Activated naive CD4-positive, alpha-beta T cell (primary cell): ENCODE measurements at places on chromosomes 7 and 10.

- DNase-seq = no peak
Measured at GRCh38 chr7:136189506-136189998, 212.4 kb upstream of the MTPN start.

GRCh38 chr7:121202834-121203233, 126.0 kb upstream of the WNT16 start:
- DNase-seq = no peak

DNA sequence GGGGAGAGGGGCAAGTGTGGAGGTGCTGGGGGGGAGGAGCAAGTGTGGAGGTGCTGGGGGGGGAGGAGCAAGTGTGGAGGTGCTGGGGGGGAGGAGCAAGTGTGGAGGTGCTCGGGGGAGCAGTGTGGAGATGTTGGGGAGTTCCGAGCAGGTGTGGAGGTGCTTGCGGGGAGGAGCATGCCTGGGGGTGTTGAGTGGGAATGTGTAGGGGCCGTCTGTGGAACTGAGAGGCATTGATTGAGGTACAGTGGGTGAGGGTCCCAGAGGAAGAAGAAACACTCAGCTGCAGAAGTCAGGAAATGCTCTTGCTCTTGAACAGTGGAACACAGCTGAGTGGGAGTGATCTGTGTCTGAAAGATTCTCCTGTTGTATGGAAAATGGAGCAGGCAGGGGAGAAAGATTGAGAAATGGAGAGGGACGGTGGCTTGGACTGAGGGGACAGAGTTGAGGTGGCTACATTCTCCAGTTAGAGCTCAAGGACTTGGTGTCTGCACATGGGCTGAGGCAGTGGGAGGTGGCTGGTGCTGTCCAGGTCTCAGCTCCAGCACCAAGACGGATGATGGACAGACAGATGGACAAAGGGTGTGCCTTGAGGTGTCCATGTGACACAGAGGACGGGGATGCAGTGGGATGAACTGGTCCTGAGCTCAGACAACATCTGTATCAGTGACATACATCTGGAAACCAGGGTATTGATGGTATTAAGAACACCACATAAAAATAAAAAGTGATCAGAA, 25.2 kb upstream of the NCAPG2 start:
- DNase-seq = no peak

DNA sequence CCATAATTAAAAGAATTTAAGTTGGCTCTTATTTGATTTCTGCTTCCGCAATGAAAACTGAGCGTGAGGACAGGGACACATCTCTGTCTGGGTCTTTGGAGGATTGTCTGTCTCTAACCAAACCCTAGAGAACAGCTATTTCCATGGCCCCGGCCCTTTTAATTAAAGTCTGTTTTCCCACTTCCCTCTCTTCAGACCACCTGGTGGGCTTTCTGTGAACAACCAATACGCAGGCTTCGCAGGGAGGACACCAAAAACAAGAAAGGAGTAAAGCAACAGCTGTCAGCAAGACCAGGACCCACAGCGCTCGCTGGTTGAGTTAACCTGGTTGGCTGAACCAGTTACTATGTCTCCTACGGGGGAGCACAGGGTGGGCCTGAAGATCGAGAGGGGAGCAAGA, 217.1 kb upstream of the FRMD4A start:
- DNase-seq = no peak

DNA sequence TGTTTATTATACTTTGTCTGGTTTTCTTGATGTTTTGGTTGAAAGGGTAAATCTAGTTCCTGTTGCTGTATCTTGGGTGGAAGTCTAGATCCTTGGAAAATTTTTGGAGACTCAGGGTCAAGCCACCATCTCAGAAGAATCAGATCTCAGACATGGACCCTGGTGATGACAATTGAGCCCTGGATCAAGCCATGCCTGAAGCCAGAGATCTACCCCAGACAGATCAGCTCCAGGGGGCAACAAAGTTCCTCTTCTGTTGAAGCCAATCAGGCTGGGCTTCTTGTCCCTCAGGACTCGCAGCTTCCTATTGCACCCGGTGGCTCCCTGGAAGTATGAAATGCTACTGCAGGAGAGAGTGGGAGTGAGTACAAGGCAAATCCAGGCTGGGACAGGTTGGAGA, 106.9 kb downstream of the UNCX start:
- no peak for DNase-seq

DNA sequence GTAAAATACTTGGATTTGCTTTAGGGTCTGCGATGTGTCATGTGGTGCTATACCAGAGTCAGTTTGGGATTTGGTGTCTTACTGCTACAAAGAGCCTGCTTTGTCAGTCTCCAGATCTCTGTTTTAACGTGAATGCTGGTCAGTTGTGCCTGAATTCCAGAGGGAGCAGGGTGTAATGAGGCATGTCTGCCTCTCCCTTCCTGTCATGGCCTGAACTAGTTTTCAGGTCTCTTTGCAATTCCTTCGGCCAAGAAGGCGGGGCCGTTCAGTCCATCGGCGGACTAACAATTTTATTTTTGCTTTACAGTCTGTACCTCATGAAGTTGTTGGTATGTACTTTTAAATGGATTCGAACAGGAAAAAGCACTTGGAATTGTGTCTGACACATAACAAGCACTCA, 465.1 kb upstream of the ADARB2 start:
- no peak for DNase-seq

- DNase-seq = no peak
Measured at GRCh38 chr7:141234335-141235105, 160.7 kb downstream of the TMEM178B start.

- no peak for DNase-seq
Measured at GRCh38 chr7:43698460-43699255, 30.7 kb downstream of the COA1 start.

- DNase-seq = no peak
Measured at GRCh38 chr10:123038782-123039631, 30.2 kb downstream of the ACADSB start.

- DNase-seq = no peak
Measured at GRCh38 chr7:100016215-100016901, 962 bp downstream of the ZKSCAN1 start.

DNA sequence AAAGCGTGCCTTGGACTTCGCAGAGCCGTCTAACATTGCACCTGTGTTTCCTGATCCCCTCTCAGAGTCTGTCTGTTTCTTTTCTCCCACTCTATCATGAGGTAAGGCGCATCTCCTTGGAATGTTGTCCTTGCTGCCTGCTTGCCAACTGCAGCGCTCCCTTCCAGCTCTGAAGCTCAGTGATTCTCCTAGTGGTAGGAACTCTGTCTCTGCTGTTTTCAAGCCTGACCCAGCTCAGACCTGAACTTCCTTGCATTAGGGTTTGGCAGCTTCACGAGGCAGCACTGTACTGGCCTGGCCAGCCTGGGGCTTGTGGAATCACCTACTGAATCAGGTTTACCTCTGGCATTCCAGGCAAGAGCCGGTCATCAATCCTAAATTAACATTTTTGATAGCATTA, 123.9 kb downstream of the CREB5 start:
- no peak for DNase-seq

DNA sequence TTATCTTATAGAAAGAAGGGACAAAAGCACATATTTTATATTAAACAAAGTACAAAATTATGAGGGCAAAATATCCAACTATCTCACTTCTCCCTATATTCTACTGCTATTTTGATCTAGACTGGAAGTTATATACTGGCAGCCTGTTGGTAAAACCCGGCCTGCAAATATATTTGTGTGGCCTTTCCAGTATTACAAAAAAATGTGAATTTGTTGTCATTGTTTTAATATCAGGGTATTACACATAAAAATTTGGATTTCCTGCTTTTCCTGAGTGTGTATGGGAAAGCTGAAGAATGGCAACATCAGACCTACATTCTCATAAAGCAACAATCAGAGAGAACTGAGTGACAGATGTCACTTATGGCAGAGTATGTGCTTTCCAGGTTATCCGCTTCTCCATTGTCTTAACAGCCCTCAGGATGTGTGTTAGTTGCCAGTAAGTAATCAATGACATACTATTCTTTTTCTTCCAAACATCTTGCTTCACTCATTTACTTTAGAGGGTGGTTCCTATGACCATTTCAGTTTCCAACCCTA, 7.3 kb downstream of the SYPL1 start:
- no peak for DNase-seq

GRCh38 chr7:98374285-98374680, 26.6 kb downstream of the BAIAP2L1 start:
- DNase-seq = no peak
